Cortex of kidney (tissue), 1 donor: ENCODE measurements at places on chromosomes 1 and 21.

DNA sequence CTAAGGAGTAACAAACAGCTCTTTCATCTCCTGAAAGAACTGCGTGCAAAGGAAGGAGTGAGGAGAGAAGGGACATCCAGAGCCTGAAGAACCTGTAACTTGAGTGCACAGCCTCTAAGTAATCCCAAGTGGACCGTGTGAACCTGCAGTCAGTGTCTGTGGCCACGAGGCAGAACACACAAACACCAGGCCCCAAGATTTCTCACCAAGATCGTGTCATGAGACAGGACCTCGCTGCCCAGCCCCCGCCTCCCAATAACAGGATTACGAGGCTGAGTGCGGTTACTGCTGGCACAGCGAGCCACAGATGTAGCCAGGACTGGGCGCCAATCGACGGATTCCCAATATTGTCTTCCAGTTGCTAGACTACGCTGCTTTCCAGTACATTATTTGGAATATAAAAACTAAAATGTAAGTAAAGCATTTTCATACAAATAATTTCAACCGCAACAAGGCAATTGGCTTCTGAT is 101.3 kb upstream of the SLC25A33 start:
- no peak for DNase-seq

DNA sequence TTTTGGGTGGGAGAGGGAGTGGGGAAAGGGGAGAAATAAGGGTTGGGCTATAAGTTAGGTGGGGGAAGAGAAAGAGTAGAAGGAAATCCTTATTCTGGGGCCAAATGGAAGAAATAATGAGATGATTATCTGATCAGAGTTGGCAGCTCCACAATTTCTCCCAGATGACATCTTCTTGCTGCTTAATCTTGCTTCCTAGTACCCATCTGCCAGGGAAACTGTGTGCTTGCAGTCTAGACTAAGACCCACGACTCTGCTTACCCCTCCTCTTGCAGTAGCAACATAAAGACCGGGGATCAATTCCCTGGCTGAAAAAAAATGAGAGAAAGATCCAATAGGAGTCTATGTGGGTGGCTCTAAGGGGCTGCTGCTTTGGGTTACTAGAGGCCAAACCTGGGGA is 95.6 kb downstream of the PAPPA2 start:
- no peak for DNase-seq

DNA sequence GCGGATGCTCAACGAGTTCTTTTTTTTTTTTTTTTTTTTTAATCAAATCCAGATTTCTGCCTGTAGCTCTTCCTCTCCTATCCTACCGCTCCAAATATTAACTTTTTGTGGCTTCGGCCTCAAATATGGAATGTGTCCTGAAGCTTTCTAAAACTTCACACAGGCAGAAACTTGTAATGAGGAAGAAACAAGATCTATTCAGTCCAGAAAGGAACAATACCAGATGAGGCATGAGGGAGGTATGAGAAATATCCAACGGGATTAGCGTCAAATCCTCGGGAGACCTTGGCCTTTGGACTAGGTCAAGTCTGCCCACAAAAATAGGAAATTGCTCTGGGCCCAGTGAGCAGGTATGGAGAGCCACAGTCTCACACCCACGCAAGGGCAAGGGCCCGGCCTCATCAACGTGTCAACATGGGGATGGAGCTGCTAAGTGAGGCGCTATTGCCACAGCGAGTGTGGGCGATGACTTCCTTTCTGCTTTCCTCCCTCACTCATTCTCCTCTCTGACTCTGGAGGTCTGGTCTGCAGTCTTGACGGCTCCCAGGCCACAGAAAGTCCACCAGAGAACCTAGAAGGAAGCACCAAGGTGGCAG is 66.6 kb downstream of the BCAR3 start:
- no peak for DNase-seq

DNA sequence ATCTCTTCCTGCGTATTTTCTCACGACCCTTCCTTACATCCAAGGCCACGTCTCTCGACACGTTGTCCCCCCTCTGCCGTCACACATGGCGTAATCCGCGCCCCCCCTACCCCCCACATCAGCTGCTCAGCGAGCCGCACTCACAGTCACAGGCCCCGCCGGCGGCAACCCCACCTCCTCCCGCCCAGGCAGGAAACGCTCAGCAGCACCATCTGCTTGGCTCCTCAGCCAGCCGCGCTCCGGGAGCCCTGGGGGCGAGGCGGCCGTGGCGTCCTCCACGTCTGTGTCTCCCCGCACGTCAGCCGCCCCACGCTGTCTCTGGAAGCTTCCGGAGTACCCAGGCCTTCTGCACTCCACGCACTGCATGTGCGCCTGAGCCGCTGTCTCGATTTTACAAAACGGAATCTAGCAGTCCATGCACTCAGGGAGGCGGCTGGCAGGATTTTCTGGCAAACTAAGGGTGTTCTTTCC is 64.6 kb downstream of the SIK1 start:
- no peak for DNase-seq

DNA sequence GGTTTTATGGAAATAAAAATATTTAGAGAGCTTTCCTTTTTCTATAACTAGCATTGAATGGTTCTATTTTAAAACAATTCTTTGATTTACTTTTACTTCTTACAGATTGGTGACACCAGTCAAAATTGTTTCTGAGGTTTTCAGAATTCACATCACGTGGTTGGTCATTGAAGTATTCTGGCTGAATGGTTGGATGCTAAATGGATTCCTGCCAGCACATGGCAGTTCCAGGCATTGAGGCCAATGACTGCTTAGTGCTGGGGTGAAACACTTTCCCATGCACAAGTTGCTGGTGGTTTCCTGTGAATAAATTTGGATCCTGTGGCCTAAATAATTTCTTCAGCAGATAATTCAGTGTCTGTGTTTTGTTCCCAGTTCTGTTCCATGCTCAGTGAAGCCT is 20.6 kb downstream of the NCAM2 start:
- no peak for DNase-seq

- DNase-seq, result no peak
Measured at GRCh38 chr21:31803039-31804007, 69.5 kb upstream of the HUNK start.

- no peak for DNase-seq
Measured at GRCh38 chr1:225481738-225482137, 53.9 kb upstream of the LBR start.

GRCh38 chr1:77906019-77906545 is 17.7 kb downstream of the NEXN start:
- no peak for DNase-seq

- DNase-seq, result no peak
Measured at GRCh38 chr1:168926236-168926635, 180.3 kb upstream of the ATP1B1 start.

GRCh38 chr1:19342894-19343616 is 30.9 kb downstream of the SLC66A1 start:
- no peak for DNase-seq

DNA sequence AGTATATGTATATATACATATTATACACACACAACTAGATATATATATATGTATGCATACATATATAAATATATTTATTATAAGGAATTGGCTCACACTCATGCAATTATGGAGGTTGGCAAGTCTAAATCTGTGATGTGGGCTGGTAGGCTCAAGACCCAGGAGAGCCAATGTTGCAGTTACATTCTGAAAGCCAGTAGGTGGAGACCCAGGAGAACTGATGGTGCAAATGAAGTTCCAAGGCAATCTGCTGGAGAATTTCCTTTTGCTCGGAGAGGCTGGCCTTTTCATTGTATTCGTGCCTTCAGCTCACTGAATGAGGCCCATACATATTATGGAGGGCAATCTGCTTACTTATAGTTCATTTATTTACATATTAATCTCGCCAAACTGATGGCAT is 9.4 kb downstream of the IVL start:
- no peak for DNase-seq

DNA sequence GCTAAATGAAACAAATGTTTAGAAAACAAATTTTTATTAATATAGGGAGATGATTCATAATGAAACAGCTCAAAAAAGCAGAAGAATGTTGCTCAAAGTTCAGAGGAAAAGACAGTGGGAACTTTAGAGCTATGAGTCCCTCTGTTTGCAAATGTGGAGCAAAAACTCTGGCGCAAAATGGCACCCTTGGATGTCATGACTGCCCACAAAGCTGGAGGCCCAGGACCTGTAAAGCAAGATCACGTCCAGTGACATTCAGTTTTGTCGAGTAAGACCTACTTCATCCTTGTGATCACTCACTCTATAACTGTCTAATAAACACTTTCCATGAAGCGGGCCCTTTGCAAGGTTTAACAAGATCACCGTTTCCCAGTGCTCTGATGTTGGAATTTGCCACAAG is 9.1 kb upstream of the EXO1 start:
- DNase-seq, result no peak

- no peak for DNase-seq
Measured at GRCh38 chr1:34970829-34971228, 14.3 kb downstream of the TMEM35B start.

- DNase-seq, result no peak
Measured at GRCh38 chr1:198845851-198846250, 207.0 kb downstream of the PTPRC start.

- DNase-seq, result no peak
Measured at GRCh38 chr1:101120868-101121267, 95.3 kb upstream of the DPH5 start.

DNA sequence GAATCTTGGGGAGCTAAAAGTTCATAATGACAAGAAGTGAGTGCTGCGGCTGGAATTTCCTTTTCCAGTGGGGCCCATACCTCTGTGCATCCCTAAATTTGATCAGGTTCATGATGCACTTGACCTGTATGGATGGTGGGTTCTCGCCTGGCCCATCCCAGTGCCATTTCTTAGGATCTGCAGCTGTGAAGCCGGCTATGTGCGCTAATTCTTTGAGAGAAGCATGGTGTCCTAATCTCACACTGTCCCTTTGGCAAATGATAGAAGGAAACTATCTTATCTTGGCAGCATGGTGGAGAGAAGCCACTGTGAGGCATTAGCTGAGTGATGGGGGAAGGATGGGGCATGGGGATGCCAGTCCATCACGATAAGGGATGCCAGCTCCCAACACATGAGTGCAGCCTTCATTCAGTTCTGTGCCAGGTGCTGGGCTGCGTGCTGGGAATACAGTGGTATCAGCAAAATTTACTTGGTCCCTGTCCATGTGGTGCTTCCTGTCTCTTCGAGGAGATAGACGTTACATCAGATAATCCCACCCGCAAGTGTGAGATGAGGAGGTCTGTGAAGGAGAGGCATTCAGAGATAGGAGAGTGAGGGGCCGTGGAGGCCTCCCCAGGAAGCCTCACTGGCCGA is 30.5 kb downstream of the STUM start:
- no peak for DNase-seq

DNA sequence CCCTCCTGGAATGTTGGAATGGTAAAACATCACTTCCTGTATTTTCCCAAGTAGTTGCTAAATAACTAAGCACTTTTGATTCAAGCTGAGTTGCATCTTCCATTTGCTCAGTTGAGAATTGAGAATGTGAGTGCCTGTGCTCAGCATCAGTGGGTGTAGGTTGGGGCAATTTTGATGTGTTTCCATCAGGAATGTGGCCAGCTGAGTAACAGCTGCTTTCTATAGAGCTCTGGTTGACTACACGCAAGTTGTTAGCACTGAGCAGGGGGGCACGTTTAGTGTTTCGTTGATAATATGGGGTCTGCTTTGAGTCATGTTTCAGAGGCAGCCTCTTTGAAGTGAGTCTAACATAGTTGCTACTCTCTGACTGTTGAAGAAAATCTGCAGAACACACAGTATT is 41.5 kb downstream of the LRRC53 start:
- no peak for DNase-seq

DNA sequence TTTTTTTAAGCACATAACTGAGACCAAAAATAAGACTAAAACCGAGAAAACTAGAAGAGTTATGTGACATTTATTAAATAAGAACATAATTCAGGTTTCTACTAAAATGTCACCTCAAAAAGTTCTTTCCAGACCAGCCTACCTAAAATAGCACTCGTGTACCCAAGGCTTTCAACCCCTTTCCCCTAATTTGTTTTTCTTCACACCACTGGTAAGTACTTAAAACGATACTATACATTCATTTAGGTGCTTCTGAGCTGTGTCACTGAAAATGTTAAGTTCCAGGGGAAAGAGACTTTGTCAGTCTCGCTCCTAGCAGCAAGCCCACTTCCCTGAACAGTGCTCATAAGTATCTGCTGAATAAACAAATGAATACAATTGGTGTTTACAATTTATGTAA is 6.8 kb downstream of the RRAGC start:
- no peak for DNase-seq
